Stimulated activated CD4-positive, alpha-beta T cell treated with anti-CD3 and anti-CD28 coated beads, Interleukin-4, amount 100 ng/mL, for 48 hours (primary cell): ENCODE measurements at places on chromosomes 5 and 9.

- DNase-seq, result no peak
These were observed 111.8 kb downstream of the ACTL7B start for GRCh38 chr9:108743901-108744371.

GRCh38 chr5:89064736-89065135, 181.8 kb upstream of the MEF2C start:
- no peak for DNase-seq

DNA sequence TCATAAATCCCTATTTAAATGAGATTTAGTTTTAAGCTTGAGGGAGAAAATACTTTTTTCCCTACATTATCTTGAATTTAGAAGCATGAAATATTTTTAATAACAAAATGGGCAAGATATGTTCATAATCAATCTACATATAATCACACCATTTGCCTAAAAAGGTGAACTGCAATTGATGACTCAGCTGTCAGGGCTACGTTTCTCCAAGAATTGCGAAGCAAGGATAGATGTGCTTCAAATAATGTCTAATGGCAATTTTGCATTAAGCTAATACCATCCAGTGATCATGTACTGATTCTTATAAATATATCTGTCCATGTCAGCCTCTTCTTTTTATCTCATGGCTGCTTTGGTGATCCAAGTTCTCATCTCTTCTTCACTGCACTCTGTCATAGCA, 404.4 kb downstream of the MAN2A1 start:
- DNase-seq, result no peak

DNA sequence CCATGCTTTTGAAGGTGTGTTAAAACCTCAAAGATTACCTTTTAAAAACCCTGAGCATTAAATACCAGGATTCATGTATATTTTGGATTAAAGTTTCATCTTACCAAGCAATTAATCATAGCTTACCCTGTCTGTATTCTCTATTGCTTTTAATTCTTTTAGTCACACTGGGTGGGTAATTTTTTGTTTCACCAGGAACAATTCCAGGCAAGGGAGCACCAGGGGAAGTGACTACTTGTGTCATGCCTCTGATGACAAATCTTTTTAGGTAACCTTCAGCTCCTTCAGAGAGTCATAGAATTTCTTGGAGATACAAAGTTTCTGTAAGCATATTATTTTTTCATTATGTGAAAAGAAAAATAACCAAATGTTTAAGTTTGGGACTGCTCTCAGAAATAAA, 33.4 kb upstream of the ANXA1 start:
- no peak for DNase-seq

GRCh38 chr5:55603922-55604321, 69.2 kb upstream of the PLPP1 start:
- no peak for DNase-seq

- no peak for DNase-seq
These were observed 142.6 kb downstream of the OR2K2 start for GRCh38 chr9:111187376-111187775.

DNA sequence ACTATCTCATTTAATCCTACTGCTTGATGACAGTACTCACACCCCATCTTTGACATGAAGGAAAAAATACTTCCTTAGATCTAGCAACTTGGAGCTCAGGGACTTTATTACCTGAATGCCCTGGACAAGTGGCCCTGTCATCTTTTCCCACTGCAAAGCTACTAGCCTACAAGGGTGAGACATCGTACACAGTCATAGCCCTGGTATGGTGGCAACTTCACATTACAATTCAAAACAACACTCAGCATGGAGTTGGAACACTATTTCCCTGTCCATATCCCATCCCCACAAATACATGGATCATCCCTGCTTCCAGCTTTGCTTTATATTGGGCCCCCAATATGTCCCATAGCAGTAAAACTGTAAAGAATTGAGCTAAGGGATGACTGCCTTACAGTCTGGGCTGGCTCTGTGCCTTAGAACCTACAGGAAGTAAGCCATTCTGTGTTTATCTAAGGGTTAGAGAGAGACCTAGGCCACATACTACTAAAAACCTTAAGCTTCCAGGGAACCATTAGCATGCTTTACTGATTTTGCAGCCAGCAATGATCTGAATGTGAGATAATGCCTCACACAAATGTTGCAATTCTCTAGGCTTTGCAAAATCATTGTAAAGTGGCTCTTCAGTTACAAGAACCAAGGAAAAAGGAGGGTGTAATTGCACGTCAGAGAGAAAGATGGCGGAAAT, 55.9 kb downstream of the OTULIN start:
- no peak for DNase-seq

DNA sequence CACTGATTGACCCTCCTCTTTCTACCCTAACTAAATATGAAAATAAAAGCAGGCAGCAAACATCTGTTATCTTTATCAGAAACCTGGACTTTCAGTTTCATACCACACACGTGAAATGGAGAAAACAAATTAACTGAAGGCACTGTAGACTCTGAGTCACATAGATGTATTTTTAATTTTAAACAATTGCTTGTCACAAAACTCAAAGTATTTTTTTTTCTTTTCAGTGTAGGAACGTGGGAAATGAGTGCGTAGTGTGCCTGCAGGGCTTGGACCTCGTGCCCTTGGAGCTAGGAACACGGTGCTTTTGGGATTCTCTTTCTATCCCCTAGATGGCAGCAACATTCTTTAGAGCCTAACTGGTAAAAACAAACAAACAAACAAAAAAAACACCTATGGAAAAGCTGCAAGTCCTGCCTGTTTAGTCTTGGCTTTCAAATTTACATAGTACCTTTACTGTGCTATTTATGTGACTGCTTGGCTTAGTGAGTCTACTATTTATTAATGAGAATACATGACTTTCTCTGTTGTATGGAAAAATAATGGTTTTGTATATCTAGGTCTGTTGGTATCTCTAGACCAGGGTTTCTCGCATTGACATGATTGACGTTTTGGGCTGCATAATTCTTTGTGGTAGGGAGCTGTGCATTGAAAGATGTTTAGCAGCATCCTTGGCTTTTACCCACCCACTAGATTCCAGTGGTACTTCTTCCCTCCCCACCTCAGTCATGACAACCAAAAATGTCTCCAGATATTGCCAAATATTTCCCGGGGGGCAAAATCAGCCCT, 16.8 kb upstream of the ACTBL2 start:
- peak; percentile 1 for DNase-seq

DNA sequence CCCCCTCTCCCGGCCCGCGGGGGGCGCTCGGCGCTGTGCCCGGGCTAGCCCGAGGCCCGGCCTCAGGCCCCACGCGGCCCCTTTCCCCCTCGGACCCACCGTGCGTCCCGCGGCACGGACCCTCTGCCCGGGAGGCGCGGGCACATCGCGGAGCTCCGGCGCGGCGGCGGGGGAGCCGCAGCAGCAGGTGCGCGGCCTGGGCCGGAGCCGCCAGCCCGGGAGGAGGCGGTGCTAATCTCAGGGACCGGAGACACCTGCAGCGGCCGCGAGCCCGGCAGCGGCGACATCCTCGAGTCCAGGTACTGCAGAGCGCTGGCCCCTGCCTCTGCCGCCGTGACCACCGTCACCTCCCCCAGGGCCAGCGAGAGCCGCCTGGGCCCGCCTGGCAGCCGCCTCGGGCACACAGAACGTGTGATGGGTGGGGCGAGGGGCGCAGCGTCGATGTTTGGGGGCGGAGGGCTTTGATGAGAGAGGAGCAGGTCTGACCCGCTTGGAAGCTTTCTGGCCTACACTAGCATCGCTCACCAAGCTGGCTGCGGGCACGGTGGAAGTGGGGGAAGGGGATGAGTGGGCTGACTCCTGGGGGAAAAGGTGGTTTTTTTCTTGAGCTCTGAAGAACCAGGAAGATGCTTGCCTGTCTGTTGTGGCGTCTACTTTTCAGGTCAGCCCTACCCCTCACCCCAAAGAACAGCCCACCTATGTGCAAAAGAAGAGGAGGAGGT, 524 bp downstream of the CYFIP2 start:
- peak; percentile 31 for DNase-seq

DNA sequence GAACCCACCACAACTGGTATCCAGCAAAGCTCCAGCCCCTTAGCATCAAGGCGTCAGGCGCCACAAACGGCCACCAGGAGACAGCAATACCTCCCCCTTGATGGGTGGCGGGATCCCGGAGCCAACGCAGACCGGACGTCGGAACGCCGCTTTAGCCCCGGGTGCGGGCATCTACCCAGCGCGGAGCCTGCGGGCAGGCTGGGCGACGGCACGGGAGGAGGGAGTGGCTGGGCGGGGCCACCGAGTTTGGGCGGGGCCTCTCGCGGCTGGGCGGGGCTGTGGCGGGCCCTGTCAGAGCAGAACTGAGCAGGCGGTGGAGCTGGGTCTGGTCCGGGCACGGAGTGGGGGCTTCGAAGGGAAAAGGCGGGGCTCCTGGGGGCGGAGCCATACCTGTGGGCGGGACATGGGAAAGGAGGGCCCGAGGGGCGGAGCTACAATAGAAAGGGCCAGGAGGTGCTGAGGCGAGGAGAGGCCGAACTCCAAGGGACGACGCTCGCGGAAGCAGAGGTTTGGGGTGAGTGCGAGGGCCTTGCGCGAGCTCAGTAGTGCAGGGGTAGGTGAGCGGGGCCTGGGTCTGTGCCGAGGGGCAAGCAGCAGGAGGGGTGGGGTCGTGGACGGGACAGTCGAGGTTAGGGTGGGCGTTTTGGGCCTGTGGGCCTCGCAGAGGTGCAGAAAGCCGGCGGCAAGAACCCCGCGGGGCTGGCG, 40.2 kb upstream of the GARNL3 start:
- DNase-seq, result peak; percentile 75

- DNase-seq, result no peak
These were observed 21.9 kb downstream of the ZNF608 start for GRCh38 chr5:124724357-124725039.

DNA sequence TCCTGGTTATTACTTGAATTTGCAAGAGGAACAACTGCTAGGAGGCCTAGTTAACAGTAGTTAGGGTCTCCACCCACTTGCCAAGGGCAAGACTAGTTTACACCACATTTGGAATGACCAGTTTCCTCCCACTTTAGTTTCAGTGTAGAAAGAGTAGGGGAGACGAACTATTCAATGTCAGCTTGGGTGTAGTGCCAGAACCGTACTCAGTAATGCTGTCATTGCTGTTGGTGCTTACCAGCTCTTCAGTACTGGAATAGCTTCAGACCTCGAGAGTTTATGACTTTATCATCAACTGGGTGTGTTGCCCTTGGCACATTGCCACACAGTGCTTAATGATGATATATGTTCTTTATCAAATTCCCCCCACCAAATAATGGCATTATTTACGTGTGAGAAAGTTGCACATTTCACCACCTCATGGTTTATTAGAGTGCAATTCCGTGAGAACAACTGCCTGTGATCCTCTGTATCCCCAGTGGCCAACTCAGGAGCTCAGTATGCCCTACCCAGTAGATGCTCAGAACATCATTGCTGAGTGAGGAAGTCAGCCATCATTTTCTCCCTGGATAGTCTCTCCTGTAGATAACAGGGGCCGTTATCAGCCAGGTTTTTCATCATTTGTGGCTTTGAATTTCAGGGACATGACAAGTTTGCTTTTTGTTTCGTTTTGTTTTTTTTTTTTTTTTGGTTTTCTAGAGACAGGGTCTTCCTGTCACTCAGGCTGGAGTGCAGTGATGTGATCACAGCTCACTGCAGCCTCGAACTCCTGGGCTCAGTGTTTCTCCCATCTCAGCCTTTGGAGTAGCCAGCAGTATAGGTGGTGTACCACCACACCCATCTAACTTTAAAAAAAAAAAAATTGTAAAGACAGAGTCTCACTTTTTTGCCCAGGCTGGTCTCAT, 67.3 kb downstream of the DOCK8 start:
- no peak for DNase-seq

- no peak for DNase-seq
These were observed 8.1 kb downstream of the HBEGF start for GRCh38 chr5:140338336-140338735.

GRCh38 chr9:69299315-69299714, 25.7 kb upstream of the ENTREP1 start:
- no peak for DNase-seq

DNA sequence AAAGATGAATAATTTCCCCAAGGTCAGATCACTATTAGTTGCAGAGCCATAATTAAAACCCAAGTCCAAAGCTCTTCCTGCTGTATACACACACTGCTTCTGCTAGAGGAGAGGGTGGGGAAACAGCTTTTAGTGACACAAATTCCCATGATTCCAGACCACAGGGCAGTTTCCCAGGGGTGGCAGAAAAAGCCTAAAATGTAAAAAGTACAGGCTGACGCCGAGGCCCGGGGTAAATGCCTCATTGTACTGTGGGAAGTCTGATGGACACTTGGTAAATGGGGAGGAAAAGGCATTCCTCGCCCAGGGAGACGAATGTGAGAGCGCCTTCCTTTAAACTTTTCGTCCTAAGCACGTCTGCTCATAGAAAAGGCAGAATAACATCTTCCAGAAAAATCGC, 65.7 kb downstream of the DENND1A start:
- DNase-seq, result no peak

DNA sequence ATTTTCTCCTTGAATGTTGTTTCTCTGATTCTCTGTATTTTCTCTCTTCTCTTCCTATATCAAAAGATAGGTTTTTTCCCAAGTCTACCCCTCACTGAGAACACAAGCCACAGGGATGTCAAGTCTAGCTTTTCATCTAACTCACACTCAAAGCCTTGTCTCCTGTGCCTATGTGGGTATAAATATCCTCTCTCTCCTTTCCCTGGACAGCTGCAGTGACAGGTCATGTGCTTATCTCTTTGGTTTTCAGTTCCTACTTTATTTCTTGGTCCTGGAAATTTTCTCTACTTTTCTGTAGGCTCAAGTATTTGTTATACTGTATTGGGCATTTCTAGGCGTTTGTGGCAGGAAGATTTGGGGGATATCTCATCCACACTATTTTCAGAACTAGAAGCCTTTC, 182.4 kb upstream of the MVB12B start:
- no peak for DNase-seq

DNA sequence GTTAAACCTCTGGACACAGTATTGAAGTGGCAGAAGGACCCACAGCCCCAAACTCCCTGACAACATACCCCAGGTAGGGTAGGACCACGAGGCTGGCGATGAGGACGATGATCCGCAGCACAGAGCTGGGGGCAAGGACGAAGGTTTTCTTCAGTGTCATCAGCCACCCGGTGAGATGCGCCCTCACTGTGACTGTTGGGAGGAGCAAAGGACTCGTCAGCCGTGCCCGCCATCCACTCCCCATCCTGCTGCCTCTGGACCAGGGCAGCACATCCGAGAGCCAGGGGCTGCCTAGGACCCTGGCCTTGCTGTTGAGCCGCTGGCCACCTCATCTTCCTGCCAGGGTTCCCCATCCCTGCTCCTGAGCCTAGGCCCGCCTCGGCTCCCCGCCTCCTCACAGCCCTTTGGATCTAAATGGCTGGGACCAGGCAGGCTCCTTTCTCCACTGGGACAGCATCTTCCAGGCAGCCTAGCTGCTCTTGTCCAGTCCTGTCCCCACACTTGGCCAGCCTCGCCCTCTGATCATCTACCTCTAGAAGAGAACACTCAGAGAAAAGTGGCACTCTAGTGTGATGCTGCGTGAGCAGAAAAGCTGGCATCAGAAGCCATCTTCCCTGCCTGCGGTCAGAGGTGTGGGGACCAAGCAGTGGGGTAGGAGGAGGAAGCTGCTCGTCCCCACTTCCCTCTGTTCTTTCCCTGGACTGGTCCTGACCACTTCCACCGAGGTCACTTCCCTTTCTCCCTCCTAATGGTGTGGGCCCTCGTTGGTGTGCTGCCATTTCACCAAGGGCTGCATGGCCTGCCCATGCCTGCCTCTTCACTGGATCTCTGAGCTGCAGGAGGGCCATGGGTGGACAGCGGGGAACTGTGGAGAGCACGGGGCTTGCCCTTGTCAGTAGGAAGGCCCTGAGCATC, 49.2 kb downstream of the OTULIN start:
- DNase-seq, result no peak
